ENCODE measurements at places on chromosomes 4 and X.

- no peak for DNase-seq
Measured at GRCh38 chrX:41526271-41526670, 79.1 kb downstream of the NYX start.

DNA sequence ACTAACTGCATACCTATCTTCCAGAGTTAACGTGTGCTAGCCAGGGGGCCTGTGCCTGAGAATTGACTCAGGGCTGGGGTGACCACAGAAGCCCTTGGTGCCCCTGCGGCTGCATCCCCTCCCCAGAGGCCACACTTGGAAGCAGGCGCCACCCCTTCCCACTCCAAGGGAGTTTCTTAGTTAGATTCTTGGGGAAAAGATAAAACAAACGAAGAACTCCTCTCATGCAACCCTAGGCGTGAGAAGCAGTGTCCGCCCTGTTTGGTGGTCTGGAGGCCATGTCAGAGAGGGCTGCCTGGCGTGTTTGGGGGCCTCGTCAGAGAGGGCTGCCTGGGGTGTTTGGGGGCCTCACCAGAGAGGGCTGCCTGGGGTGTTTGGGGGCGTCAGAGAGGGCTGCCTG, 50.3 kb upstream of the HGFAC start:
- DNase-seq, result no peak

GRCh38 chr4:185004562-185005218, 13.6 kb upstream of the HELT start:
- DNase-seq, result peak; percentile 80

DNA sequence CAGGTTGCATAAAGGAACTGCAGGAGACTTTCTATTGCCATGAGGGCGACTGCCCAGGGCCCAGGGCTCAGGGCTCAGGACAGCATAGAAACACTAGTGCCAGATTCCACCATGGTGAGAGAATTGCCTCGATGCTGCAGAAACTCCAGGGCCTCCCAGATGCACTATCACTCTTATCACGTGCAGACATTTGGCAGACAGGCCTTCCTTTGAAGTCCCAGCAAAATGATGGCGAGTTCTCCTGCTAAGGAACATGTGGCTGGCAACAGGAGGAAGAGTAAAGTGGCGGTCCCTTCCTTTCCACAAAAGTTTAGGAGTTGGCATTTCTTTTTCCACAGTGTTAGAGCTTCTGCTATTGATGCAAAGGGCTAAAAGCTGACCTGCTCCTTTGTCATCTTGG, 214.0 kb upstream of the LNX1 start:
- DNase-seq, result no peak

DNA sequence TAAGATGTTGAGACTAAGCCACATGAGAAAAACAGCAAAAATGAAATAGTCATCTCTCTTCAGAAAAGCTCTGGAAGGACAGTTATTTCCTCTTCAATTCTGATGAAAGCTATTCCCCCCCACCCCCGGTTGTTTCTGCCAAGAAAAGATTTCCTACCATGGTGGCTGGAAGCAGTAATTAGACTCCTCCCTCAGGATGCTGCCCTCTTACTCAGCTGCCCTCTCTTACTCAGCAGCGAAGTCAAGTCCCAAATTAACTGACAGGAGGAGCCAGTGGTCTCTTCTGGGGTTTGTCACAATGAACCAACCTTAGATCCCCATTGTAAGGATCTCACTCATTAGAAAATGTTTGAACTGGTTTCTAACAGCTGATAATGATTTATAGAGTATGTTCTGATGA, 38.0 kb downstream of the GPM6B start:
- no peak for DNase-seq

DNA sequence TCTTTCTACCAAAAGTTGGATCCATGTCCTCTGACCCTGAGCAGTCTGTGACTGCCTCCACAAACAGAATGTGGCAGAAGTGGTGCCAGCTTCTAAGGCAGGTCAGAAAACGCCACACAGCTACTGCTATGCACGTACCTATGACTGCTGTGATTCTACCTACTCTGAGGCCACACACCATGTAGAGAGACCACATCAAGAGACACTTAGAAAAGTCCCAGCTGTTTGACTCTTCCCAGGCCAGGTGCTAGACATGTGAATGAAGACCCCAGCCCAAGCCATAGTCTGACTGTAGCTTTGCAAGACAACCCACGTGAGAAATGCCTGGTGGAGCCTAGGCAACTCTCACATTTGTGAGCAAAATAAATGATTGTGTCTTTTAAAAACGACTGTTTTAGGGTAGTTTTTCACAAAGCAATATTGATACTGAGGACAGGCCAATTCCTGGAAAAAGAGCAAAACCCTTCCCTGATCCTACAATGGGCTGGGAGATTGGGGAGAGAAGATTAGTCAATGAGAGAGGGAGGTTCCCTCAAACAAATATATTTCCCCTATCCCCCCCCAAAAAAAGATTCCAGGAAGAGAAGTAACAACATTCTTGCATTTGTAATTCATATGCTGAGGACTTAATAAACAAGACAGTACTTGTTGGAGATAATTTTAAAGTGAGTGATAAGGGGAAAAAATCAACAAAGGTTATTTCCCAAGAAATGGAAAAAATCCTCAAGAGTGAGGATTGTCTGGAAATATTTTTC, 33.3 kb downstream of the FRYL start:
- DNase-seq, result no peak

- no peak for DNase-seq
Measured at GRCh38 chrX:149910178-149910695, 19.1 kb upstream of the HSFX4 start.

DNA sequence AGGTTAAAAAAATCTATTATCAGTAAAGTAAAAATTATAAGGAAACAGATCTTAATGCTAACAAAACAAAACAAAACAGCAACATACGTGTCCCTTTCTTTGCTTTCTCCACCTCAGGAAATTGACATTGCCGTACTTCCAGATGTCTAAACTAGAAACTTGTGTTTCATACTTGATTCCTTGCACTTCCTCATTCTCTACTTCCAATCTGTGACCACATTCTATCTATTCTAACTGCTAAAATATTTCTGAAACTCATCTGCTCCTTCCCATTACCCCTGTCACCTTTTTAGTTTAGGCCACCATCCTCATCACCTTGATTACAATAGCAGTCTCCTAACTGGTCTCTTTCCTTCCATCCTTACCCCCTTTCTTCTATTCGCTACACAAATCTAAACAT, 22.5 kb upstream of the RPA4 start:
- no peak for DNase-seq

- DNase-seq, result no peak
Measured at GRCh38 chr4:146054676-146055075, 116.1 kb upstream of the ZNF827 start.

DNA sequence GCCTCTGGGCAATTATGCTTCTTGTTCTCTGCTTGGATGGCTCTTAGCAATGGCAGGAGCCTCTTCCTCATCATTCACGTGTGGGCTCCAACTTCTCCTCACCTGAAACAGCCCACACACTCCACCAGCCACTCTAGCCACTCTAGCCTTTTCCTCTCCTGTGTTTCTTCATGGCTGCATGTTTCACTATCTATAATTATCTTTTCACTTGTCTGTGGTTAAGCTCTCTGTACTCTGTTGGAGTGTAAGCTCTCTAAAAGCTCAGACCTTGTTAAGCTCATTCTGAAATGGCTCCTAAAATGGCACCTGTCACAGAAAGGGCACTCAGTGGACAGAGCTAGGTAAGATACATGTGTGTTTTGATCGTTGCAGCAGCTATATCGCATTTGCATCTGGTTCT, 80.0 kb downstream of the SH3KBP1 start:
- no peak for DNase-seq

DNA sequence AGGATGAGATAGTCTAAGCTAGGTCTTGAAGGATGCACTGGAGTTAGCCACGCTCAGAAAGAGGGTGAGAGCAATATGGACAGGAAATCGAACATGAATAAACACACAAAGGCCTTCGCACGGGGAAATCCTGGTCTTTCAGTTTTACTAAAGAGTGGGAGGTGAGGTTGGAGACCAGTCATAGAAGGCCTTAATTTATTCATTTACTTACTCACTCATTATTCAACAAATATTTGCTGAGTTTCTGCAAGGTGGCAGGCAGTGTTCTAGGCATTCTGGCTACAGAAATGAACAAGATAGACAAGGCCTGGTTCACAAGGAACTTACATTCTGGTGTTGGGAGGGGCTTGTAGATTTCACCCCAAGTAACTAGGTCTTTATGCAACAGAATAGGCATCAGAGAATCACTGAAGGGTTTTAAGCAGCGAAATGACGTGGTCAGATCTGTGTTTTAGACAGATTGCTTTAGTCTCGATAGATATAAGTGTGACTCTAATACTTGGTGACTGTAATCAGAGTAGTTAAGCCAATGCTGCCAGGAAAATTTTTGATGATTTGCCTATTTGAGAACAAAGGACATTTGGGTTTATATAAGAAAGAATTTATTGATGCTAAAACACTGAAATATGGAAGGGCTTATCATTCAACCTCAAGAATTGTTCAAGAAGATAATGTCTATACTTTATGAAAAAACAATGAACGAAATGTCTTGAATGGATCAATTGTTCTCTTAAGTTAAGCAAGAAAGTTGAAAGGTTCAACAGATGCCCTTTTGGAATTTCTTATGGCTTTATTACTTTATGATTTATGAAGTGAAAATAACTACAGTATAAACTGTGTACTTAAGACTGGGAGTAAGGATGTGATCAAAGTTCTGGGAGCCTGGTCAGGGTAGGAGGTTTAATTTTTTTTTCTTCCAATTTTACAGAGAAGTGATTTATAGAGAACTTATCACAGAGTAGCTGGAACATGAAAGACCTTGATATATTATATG, 184.4 kb upstream of the CASK start:
- DNase-seq, result no peak

- no peak for DNase-seq
Measured at GRCh38 chr4:89514811-89515210, 207.2 kb upstream of the GPRIN3 start.

- DNase-seq, result peak; percentile 81
Measured at GRCh38 chr4:73620115-73620792, at the start of gene RASSF6. Gene RASSF6 (minus strand): TSS chr4:73620436. CDS start chr4:73611795, 8,641 bp downstream.

- peak; percentile 17 for DNase-seq
Measured at GRCh38 chr4:115054836-115055235, 58.6 kb downstream of the NDST4 start.

GRCh38 chr4:105148776-105149175, 2.1 kb downstream of the TET2 start:
- DNase-seq, result no peak

- no peak for DNase-seq
Measured at GRCh38 chrX:11352296-11352741, 59.1 kb downstream of the AMELX start.

GRCh38 chrX:17635231-17635630, 102.1 kb upstream of the SCML1 start:
- no peak for DNase-seq

DNA sequence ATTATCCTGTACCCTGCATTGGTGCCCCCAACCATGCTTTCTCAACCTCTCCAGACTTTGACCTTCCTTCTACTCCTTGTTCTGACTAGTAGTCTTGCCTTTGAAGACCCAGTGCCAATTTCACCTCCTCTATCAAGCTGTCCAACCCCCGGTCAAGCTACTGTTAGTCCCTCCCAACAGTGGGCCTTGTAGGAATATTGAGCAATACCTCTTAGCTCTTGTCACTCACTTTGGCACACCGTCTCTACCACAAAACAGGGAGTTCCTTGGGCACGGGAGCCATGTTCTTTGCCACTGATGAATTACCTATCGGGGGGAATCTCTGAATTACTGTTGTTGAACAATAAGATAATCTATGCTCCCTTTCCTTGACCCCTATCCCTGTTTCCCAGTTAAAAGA, 25.2 kb downstream of the LAS1L start:
- no peak for DNase-seq

GRCh38 chr4:18106620-18107019, 85.1 kb upstream of the LCORL start:
- DNase-seq, result no peak

DNA sequence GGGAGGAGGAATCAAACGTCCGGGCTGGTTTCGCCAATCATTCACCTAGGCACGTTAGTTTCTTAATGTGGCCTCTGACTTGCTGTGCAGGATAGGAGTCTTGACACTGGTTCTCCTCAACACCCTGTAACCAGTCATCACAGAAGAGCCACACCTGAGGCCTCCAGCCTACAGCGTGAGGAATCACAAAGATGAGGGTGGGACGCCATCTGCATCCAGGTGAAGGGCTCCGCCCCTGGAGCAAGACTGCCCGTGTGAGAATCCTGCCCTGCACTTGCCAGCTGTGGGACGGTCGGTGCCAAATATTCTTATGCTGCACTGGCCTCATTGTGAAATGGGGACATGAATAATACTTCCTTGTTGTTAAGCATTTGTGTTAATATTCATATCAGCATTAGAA, 35.7 kb upstream of the TSPAN5 start:
- no peak for DNase-seq

- DNase-seq, result no peak
Measured at GRCh38 chr4:95165926-95166524, 382.7 kb downstream of the UNC5C start.

GRCh38 chr4:155741546-155741945, 17.3 kb upstream of the GUCY1B1 start:
- no peak for DNase-seq

DNA sequence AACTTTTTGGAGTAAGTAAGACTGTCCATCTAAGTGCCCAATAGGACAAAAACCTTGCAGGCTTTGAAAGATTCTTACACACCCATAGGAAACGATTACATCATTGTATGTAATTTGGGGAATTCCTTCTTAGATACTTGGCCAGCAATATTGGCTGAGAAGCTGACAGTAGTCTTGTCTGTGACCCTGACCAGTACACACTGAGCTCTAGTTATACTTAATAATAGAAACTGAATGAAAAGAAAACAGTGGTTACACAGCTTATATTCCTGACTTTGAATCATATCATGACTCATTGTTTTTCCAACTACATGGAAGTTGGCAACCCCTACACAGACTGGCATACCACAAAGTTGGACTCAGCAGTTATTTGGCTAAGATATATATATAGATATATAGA, 7.1 kb upstream of the TLR2 start:
- no peak for DNase-seq

DNA sequence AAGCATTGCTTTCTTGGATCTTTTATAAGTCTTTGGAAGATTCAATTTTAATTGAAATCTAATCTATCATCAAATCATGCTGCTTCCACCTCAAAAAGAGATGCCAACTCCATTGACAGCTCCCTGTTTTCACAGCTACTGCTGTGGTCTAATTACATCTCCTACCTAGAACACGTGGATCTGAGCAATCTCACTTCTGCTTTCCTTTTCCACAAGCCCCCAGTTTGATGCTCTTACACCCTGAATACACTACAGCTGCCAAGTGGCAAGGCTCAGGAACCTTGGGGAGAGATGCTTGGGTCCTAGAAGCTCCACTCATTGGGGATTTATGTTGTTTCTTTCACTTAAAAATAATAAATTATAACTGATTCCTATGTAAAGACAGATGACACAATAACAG, 172.0 kb downstream of the CFAP299 start:
- no peak for DNase-seq

Measured in spleen (tissue), 13 donors.